Kidney (tissue), 22 donors: ENCODE measurements at places on chromosomes 4 and X.

- DNase-seq, result no peak
Observed at GRCh38 chr4:154452798-154453346, 38.7 kb downstream of the DCHS2 start.

- peak; percentile 0 for DNase-seq
Observed at GRCh38 chrX:120672389-120672788, 42.5 kb upstream of the C1GALT1C1 start.

- DNase-seq, result no peak
Observed at GRCh38 chr4:56976283-56976836, 1.0 kb downstream of the NOA1 start.

- DNase-seq, result no peak
Observed at GRCh38 chr4:848803-849477, 23.0 kb upstream of the CPLX1 start.

DNA sequence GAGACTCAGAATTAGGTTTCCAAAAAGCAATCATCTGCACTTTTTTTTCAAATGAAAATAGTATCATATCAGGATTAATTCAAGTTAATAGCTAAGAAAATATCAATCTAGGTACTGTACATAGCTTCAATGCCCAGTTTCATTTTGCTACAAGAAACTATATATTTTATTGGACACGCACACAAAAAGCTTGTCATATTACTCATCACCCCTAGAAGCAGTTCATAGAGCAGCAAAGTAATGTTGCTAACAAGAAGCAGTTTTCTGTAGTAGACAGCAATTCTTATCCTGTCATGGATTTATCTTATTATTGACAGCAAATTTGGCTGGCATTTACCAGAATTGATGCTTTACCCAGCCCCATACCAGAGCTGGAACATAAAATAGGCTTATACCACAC, 52.3 kb upstream of the LSM6 start:
- DNase-seq, result no peak

GRCh38 chr4:135256111-135256510, 1054.5 kb upstream of the PABPC4L start:
- DNase-seq, result no peak

- no peak for DNase-seq
Observed at GRCh38 chr4:38925492-38926413, 58.1 kb downstream of the FAM114A1 start.

DNA sequence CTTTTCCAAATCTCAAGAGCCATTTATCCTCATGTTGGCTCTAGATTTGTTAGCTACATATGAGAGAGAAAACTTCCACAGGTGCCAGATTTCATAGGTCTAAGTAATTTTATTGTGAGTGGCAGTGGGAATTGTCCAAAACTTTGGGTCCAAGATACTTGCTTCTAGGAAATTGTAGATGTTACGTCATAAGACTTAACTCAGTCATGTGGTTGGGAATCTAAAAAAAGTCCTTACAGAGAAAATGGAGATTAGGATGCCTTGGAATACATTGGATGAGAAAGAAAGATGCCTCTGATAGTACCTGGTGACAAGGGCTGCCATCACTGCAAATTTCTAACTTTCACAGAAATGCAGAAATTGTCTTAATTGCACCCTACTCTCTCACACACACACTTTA, 506.5 kb downstream of the C4orf33 start:
- no peak for DNase-seq

DNA sequence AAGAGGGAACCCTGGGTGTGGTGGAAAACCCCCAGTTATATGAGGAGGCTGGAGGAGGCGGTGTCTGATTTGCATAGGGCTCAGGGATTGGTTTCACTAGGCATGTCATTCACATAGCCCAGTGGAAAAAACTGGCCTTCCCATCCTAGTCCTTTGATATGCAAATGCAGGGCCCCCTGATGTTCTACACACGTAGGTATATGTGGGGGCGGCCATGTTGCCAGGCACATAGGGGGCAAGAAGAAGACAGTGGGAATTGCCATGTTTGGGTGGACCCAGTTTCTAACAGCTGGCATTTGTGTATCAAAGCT, 34.0 kb upstream of the ENPP6 start:
- DNase-seq, result no peak

DNA sequence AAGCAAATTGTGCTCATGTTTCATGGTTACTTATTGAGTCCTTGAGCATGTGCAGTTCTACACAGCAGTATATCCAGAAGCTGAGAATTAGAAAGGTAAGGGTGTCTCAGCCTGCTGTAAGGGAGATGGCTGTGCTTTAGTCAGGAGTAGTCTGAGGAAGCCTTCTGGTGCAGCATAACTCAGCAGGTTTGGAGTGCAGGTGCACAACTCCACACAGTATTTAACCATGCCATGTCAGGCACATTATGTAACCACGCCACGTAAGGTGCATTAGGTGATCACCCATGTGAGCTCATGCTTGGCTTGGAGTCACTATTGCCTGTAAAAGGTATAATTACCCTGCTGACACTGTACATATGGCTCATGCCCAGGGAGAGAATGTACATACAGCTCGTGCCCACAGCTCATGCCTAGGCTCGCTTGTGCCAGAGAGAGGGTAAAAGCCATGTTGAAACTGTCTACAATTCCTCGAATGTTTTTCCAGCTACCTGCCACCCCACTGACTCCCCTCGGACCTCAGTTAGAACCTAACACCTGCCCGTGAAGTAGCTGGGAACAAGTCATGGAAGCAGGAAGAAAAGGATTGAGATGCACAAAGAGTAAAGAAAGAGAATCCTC, 37.8 kb downstream of the UCHL1 start:
- no peak for DNase-seq

- DNase-seq, result no peak
Observed at GRCh38 chr4:186999686-187000085, 276.0 kb upstream of the FAT1 start.

- DNase-seq, result no peak
Observed at GRCh38 chrX:107506596-107507031, 57.2 kb downstream of the FRMPD3 start.

- DNase-seq, result no peak
Observed at GRCh38 chr4:12861422-12861821, 622.7 kb downstream of the RAB28 start.

- DNase-seq, result no peak
Observed at GRCh38 chr4:59339631-59340030, 1860.5 kb upstream of the ADGRL3 start.

- DNase-seq, result no peak
Observed at GRCh38 chr4:6730603-6731317, 14.8 kb downstream of the BLOC1S4 start.

DNA sequence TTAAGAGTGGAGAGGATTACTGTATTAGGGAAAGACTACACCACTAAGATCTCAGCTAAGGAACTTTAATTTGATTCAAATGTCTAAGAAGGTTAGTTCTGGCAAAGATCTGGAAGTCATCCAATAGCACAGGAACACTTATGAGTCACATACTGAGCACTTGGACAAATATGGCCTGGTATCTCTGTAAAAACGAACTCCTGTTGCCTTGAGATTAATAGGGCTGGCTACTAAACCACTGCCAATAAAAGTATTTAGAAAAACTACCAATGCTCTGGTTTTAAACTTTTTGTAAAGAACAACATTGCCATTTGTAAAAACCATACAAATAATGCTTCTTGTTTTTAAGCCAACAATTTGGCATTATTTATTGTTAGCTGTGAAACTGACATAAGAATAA, 70.5 kb downstream of the SEC24D start:
- DNase-seq, result no peak

- DNase-seq, result no peak
Observed at GRCh38 chrX:83845397-83845796, 15.5 kb upstream of the CYLC1 start.

DNA sequence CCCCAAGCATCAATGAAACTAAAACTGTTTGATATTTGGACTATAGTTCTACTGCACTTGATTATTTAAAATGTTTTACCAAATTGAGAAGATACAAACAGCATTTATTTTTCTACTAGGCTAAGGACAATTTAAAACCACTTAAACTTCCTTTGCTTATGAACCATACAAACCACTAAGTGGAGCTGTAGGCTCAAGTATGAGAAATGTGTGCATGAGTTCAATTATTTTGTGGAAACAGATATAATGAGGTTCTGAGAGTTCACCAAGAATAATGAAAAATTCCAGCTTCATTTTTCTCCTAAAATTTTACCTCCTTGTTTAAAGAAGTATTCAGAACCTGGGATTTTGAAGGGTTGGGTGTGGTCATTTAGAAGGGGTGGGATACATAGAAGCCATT, 63.1 kb downstream of the SERPINA7 start:
- no peak for DNase-seq

- peak; percentile 18 for DNase-seq
Observed at GRCh38 chrX:101668143-101668542, 8.5 kb upstream of the ARMCX2 start.

- DNase-seq, result no peak
Observed at GRCh38 chr4:23232987-23233386, 540.2 kb downstream of the GBA3 start.

GRCh38 chrX:149032449-149032848, 472.7 kb downstream of the IDS start:
- DNase-seq, result no peak

- no peak for DNase-seq
Observed at GRCh38 chrX:116436358-116436816, at the start of gene SLC6A14. Gene SLC6A14, plus strand, starts transcription at chrX:116436606. Its CDS starts 104 bp downstream, at chrX:116436710.

DNA sequence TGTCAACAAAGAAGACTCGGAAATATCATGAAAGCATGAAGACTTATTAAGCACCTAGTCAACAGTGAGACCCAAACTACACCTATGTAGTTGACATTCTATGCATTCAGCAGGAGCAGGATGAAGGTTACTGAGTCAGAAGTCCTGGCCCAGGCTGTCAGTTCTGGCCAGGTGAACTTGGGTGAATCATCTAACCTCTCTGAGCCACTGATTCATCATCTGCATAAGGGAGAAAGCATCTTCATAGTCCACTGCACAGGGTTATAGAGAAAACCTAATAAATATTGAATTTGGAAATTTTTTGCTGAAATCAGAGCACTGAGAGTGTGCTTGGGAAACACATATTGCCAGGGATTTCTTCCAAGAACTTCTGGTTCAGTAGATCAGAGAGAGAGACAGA, 296.0 kb upstream of the SFRP2 start:
- no peak for DNase-seq

DNA sequence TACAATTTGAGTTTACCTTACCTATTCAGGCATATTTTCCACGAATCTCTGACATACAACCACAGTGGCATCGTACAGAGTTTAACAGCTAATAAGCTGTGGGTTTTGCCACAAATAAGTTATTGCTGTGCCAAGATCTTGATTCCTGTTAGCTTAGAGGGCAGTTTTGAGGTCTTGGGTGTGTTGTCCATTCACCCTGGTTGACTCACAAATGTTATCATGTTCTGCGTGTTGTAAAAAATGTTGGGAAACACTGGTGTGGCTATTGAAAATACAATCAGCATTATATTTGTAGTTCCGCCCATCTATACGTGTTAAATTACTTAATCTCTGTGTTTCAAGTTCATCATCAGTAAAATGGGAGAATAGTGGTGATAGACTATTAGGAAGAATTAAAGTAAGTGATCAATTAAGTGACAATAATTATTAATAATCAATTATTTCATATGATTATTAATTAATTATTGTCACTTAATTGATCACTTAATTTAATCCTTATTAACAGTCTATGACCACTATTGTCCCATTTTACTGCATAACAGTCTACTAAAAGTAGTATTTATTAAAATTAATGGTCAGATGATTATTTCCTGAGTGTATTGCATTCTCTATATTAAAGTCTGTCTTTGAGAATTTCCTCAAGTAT, 96.3 kb downstream of the TMA16 start:
- no peak for DNase-seq

DNA sequence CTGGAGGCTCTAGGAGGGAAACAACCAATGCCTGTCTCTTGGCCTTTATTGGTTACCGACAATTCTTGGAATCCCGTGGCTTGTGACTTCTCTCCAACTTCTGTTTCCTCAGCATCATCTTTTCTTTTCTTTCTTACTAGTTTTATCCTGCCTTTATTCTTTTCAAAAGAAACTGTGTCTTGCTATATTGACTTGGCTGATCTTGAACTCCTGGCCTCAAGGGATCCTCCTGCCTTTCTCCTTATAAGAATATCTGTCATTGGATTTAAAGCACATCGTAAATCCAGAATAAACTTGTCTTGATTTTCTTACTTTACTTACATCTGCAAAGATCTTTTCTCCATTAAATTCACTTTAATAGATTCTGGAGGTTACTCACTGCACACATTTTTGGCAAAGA, 49.9 kb upstream of the UGT2B10 start:
- no peak for DNase-seq

GRCh38 chrX:100980608-100981497, 11.3 kb downstream of the ARL13A start:
- DNase-seq, result peak; percentile 80

GRCh38 chr4:15349531-15349935, 78.3 kb upstream of the C1QTNF7 start:
- DNase-seq, result no peak

DNA sequence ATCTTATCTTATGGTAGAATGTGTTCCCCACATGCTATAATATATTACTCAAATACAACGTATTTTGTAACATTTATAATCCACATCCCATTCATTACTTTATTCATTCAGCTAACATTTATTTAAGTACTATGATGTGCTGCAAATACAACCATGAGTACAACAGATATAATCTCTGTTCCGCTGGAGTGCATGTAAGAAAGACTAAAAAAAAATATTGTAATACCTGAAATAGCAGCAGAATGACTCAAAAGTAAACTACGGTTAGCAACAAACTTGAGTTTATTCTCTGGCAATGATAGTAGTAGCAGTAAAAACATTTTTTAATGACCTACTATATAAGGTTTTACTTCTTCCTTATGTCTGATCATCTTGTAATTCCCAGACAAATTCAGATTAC, 1776.3 kb downstream of the STIM2 start:
- no peak for DNase-seq

DNA sequence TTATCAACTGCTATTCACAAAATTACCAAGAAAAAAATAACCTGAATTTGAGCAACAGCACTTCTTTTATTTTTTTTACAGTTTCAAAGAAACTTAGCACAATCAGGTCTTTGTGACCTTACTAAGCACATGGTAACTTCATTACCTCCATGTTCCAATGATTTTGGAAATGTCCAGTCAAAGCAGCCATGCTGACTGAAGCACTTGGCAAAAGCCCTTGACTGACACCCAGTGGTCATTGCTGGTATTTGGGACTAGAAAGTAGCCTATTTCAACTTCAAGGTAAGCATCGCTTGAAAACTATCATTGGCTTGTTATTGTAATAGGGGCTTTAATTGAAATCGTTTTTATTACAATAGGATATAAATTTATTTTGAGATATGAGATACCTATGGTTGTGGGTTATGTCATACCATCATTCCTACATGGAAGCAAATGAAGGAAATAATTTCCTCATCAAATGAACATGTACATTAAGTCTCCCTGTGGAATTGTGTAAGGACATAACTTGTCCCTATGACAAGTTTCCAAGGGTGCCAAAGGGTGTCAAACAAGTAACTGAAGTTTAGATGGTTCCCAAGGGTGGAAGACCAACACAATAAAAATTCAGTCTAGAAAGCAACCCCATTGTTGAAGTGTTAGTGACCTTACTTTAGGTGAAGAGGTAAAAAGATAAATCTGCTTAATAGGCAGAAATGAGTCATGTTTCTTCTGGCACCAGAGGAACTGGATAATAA, 15.2 kb upstream of the ANXA10 start:
- peak; percentile 83 for DNase-seq

GRCh38 chr4:100889898-100890297, 372.1 kb upstream of the EMCN start:
- DNase-seq, result no peak
